ENCODE measurements at places on chromosomes 5 and 9. TPM values are rescaled to one million over a fixed set of nuclear protein-coding genes. Genes with fewer than 3 reads are reported as not detected.

DNA sequence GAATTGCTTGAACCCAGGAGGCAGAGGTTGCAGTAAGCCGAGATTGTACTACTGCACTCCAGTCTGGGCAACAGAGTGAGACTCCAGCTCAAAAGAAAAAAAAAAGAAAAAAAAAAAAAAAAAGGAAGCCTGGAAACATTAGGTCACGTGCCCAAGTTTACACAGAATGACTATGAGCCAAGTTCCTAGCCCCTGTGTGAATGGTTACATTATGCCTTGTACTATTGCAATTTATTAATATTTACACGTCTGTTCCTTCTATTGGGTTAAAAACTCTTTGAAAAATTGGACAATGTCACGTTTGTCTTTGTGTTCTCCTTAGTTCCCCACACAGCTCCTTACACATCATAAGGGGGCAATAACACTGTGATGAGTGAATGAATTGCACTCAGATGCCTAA, 33.5 kb upstream of the SLC28A3 start:
- DNase-seq = no peak

DNA sequence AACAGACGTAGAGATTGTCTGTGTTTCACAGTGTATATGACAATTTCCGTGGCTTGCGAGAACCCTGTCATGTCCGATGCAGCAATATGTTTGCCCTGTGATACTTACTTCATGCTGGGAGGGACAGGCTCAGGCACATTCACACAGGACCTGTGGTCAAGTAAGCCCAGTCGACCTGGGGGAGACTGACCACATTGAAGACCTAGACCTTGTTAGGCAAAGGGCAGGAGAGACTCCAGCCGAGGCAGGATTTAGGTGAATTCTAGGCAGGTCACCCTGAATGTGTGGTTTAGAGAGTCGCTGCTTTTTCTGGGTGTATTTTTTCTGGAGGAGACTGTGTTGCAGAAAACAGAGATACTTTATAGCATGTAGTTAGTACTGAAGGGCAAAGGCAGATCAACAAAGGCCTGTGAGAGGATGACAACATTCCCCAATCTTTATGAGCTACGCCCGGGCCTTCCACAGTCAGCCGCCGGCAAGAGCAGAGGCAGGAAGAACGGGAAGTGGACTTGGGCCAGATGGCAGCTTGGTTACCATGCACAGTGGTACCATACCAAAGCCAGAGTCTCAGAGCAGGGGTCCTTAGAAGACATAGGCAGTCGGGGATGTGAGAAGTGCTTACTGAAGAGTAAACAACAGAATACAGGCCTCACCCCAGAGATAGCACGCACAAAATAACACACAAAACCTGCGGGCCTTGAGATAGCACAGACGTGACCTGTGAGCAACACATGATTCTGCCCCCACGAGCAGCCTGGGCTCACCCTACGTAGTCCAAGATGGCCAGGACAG, 220.7 kb downstream of the CACNA1B start:
- DNase-seq = no peak

GRCh38 chr9:123959787-123960186, 29.9 kb upstream of the DENND1A start:
- no peak for DNase-seq

EDIL3 gene
- total RNA-seq = 68.1 TPM

DNA sequence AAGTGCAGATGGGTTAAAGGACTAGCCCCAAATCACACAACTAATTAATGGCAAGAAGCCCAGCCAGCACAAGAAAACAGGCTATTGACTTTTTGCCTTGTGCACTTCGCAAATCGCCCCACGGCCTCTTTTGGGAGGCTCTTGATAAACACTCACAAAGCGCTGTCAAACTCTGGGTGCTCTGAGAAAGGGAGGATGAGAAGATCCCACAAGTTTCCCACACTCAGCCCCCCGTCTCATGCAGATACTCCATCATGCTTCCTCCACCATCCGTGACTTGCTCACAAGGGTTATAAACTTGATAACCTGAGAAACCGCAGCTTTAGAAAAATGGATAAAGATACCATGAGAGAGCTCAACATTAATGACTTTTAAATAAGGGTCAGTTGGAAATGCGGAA, 219.7 kb downstream of the EBF1 start:
- no peak for DNase-seq

DNA sequence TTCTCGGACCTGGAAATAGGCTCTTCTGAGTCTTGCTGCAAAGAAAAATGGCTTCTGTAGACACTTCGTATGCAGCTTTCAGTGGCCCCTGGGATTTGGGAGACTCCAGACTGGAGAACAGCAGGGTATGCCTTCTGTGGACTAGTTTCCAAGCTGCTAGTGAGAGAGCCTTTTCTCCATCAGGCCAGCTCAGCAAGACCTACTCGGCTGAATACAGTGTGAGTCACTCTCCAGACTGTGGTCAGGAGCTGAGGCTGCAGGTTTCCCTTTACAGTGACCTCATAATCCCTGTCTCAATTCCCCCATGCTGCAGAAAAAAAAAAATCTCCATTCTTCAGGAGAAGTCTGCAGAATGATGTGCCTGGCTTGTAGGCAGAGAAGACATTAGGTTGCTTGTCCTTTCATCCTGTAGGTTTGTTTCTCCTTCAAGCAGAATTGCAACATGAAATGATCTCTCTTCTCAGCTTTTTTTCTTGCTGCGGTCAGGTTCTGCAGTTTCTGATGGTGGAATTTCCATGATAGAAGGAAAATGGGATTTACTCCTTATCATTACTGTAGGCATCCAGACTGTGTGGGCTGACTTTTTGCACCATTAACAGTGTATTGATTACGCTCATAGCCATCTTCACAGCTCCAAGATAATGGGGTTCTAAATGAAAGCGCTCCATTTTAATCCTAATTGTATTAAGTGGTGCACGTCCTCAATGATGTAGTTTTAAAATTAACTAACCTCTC, 78.3 kb upstream of the TNFSF8 start:
- no peak for DNase-seq

DNA sequence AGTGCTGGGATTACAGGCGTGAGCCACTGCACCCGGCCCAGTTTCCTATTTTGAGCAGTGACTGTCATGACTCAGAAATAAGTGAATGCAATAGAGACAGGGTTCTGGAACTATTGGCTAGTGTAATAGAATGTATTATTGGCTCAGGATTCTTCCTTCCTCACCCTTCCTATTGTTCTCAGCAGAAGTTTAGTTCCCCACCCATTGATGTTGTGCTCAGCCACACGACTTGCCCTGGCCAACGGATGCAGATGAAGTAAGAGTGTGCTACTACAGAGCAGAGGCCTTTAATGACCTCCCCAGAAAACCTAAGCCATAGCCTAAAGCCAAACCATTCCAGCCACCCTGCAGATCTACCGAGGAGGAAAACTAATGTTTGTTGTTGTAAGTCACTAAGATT, 287.9 kb downstream of the AGTPBP1 start:
- no peak for DNase-seq

NME5 gene
- not detected for total RNA-seq

DNA sequence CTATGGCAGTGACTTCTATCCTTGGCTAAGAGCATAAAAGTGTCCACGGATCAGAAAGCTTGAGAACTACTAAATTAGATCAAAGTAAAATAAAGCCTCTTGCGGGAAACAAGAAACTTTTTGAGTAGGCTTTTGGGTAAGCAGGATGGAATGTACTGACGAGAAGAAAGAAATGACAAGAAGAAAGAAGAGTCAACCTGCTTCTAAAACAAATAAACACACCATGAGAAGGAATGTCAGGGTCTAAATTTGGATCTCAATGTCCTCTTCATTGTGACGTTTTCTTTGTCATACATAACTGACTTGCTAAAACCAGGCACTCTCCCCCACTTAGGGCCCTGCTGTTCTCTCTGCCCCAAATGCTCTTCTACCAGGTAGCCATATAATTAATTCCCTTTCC, 290.1 kb upstream of the PTGER4 start:
- no peak for DNase-seq

DNA sequence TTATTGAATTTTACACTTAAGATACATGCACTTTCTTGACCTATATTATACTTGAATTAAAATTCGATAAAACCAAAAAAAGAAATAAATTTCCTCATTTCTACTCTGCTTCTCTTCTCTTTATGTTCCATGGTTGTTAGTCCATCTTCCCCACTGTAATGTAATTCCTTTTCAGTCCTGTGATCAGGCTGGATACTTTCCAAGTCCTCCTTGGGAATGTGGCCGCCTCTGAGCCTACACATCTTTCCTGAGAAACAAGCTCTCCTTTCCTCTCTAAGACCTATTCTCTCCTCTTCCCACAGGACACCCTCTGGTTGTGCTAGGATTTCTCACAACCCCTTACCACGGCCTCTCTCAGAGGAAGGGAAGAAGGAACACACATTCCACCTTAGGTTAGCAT, 285.1 kb downstream of the DNAH5 start:
- DNase-seq = no peak

DNA sequence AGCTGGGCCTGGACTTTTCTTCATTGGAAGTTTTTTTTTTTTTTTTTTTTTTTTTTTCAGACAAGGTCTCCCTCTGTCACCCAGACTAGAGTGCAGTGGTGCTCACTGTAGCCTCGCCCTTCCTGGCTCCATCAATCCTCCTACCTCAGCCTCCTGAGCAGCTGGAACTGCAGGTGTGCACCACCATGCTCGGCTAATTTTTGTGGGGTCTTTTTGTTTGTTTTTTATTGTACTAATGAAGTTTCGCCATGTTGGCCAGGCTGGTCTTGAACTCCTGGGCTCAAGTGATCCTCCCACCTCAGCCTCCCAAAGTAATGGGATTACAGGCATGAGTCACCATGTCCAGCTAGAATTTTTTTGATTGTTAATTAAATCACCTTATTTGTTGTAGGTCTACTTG, 3.6 kb downstream of the DNAJC18 start:
- DNase-seq = no peak

IL3 gene
- total RNA-seq = not detected

- DNase-seq = no peak
Measured at GRCh38 chr5:137605411-137605810, 106.3 kb upstream of the SPOCK1 start.

FBXL7 gene
- 30.4 TPM for total RNA-seq

DNA sequence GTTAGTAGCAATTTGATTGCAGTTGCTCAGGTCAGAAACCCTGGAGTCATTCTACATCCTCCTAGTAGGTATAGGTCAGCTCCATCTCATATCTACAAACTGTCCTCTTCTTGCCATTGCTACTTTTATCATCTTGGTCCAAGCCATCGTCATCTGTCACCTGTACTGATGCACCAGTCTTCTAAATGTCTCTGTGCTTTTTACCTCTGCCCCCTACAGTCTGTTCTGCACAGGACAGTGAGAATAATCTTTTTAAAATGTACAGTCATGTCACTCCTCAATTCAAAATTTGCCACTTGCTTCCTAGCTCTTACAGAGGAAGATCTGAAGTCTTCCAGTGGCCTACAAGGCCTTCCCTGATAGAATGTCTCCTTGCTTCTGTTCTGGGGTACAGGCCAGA, 6.8 kb downstream of the NNT start:
- DNase-seq = no peak

- DNase-seq = no peak
Measured at GRCh38 chr5:174793076-174793475, 68.7 kb downstream of the MSX2 start.

DNA sequence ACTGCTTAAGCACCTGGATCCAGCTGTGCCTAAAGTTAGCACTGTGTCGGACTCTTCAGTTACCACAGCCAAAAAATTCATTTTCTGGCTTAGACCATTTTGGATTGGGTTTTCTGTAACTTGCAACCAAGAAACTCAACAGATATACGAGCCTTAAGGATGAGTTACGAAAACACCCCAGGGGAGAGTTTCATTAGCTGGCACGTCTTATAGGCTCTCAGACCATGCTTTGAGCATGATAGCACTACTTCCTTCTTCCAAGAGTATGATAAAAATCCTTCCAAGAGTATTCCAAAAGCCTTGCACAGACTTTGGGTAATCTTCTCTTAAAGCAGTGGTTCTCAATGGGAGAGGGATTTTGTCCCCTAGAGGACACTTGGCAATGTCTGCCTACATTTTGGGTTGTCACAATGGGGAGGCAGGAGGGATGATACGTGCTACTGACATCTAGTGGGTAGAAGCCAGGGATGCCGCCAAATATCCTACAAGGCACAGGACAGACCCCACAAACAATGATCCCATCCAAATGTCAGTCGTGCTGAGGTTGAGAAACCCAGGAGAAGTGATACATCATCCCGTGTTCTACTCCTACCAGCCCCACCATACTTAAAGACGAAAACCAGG, 64.8 kb downstream of the SMIM23 start:
- DNase-seq = no peak

DNA sequence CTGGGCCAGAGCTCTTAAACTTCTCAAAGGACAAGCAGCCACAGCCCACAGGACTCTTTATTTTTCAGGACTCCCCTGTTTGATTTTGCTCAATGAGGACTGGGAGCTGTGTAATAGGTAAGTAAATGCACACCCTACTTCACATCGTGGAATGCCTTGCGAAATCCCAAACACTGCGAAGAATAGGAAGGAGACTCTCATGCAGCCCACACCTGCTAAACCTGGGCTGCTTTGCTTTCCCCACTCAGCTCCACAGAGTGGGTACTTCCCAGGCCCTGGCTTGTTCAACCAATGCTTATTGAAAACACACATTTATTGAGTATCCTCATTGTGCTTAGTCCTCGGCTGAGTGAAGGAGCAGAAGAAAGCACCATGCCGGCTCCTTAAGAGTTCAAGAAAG, 103.3 kb upstream of the FSTL4 start:
- no peak for DNase-seq

- no peak for DNase-seq
Measured at GRCh38 chr9:107809871-107810460, 320.4 kb upstream of the KLF4 start.

CCDC192 gene
- not detected for total RNA-seq

- DNase-seq = no peak
Measured at GRCh38 chr5:20476016-20476415, 488.0 kb upstream of the CDH18 start.

- no peak for DNase-seq
Measured at GRCh38 chr5:68957591-68957990, 136.2 kb upstream of the SLC30A5 start.

Data from ascending aorta (tissue), 2 donors.